ENCODE measurements at places on chromosomes 7 and 10.

DNA sequence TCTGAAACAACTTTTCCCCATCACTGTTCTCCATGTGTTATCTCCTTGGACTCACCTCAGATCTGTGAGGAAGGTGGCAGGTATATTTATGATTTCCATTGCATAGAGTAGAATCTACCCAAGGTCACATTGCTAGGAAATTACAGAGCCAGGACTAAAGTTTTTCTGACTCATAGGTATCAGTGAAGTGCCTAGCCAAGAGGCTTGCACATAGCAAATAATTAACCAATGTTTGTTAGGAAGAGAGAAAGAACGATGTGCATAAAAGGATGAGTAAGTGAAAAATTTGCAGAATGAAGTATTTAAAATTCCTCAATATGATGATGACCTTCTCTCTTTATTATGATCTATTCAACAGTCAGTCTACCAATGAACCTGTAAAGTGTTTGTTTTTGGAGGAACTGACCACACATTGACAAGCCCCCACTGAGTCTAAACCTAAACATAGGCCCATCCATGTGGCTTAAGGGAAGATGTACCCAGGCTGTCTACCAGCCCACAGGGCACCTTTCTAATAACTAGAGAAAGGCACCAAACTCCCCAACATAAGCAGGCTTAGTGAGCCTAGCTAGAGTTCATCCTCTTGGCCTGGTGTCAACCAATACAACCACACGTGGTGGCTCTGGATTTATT lies 252.9 kb upstream of the ZMIZ1 start:
- no peak for DNase-seq

- DNase-seq: no peak
Measured at GRCh38 chr10:87646935-87647334, 12.7 kb upstream of the PAPSS2 start.

DNA sequence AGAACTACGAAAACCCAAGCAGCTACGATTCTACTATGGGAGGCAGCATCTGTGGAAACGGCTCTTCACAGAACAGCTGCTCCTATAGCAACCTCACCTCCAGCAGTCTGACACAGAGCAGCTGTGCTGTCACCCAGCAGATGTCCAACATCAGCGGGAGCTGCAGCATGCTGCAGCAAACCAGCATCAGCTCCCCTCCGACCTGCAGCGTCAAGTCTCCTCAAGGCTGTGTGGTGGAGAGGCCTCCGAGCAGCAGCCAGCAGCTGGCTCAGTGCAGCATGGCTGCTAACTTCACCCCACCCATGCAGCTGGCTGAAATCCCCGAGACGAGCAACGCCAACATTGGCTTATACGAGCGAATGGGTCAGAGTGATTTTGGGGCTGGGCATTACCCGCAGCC lies 81.6 kb upstream of the SAMD8 start:
- no peak for DNase-seq

- no peak for DNase-seq
Measured at GRCh38 chr10:49189422-49189821, 1.2 kb upstream of the TMEM273 start.

GRCh38 chr10:57579926-57580325 lies 687.8 kb downstream of the IPMK start:
- DNase-seq: no peak

DNA sequence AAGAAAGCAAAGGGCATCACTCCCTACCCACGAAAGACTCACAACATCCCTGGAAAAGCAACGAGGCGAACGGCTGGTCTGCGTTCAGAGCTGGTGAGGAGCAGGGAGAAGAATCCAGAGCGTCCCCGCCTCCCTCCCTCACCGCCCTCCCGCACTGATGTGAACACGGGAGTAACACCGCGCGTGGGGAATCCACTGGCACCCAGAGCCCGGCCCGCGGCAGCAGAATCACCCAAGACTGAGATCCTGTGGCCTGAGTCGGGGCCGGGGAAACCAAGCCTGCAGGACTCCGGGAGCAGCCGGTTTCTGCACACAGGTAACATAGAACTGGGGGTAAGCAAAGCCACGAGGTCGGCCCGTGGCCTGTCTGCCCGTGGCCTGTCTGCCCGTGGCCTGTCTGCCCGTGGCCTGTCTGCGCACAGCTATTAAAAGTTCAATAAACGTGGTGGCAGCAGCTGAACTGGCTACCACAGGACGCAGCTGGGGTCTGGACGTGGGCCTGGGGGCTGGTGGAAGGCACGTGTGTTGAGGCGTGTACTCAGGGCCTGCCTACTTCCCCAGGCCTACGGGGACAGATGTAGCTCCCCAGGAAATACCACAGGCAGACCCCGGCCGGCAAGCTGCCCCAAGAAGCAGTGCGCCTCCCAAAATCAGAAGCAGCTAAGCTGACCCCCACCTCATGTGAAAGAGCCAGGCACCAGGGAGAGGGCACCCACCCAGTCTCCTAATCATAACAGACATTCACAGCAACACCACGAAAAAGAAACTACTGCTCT lies 23.0 kb downstream of the DIP2C start:
- no peak for DNase-seq

- DNase-seq: no peak
Measured at GRCh38 chr7:157441023-157441399, 104.2 kb downstream of the DNAJB6 start.
